H54 (cell line): ENCODE measurements at places on chromosomes 6 and 20.

- DNase-seq = peak; percentile 76
Observed at GRCh38 chr20:37397076-37397953, 51.4 kb downstream of the SRC start.

DNA sequence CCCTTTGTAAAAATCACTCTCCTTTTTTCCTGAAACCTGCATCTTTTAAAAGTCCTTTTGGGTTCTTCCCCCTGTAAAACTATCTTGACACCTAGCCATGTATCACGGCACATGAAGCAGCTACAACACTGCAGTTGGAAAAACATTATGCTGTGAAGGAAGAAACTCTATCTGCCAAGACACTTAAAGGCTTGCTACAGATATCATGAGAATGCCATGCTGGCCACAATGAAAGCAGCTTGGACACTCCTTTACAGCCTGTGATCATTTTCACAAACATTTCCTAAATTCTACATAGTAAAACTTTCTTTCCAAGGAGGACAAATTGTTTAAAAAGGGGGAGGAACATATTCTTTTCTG lies 31.8 kb downstream of the CNKSR3 start:
- no peak for DNase-seq

- no peak for DNase-seq
Observed at GRCh38 chr6:147528511-147529145, 20.1 kb downstream of the SAMD5 start.

- DNase-seq = no peak
Observed at GRCh38 chr6:45614488-45615285, 237.0 kb upstream of the SUPT3H start.

- no peak for DNase-seq
Observed at GRCh38 chr6:159232751-159233150, 63.6 kb downstream of the FNDC1 start.
